ENCODE measurements at places on chromosomes 11 and 22.

DNA sequence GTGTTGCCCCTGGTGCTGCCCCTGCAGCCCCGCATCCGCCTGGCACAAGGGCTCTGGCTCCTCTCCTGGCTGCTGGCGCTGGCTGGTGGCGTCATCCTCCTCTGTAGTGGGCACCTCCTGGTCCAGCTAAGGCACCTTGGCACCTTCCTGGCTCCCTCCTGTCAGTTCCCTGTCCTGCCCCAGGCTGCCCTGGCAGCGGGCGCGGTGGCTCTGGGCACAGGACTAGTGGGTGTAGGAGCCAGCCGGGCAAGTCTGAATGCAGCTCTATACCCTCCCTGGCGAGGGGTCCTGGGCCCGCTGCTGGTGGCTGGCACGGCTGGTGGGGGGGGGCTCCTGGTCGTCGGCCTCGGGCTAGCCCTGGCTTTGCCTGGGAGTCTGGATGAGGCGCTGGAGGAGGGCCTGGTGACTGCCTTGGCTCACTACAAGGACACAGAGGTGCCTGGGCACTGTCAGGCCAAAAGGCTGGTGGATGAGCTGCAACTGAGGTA, 278 bp downstream of the ROM1 start:
- no peak for DNase-seq

GRCh38 chr11:110878513-110878912, 166.3 kb upstream of the ARHGAP20 start:
- no peak for DNase-seq

- no peak for DNase-seq
Measured at GRCh38 chr11:100674212-100674611, 12.9 kb upstream of the ARHGAP42 start.

DNA sequence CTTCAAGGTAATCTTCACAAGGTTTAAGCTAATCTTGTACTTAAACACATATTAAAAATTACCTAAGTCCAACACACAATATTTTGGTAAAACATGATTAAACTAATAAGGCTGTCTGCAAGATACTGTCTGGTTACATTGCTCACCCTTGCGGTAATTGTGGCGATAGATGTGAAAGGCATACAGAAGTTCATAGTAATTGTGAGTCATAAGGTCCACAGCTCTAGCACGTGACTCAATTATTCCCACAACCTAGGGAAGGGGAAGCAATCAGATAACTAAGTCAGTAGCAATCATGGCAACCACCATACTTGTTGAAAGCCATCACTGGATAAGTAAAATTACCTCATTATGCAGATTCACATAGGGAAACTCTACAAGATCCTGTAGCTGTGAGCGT, 30.5 kb upstream of the FNBP4 start:
- no peak for DNase-seq

- DNase-seq = no peak
Measured at GRCh38 chr11:63762654-63763495, 5.7 kb downstream of the ZFTA start.

GRCh38 chr22:23520863-23521440, 59.1 kb downstream of the IGLL1 start:
- DNase-seq = no peak

DNA sequence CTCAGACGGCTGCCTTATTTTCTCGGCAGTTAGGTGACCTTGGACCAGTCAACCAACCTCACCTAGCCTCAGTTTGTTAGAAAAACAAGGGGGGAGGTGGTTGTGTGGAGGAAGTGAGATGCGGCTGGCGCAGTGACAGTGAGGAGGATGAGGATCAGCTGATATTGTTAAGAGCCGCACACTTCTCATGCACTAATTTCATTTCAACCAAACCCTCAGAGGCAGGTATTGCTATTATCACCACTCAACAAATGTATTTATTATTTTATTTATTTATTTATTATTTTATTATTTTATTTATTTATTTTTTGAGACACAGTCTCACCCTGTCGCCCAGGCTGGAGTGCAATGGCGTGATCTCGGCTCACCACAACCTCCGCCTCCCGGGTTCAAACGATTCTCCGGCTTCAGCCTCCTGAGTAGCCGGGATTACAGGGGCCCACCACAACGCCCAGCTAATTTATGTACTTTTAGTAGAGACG, 2.1 kb downstream of the LGALS1 start:
- no peak for DNase-seq

DNA sequence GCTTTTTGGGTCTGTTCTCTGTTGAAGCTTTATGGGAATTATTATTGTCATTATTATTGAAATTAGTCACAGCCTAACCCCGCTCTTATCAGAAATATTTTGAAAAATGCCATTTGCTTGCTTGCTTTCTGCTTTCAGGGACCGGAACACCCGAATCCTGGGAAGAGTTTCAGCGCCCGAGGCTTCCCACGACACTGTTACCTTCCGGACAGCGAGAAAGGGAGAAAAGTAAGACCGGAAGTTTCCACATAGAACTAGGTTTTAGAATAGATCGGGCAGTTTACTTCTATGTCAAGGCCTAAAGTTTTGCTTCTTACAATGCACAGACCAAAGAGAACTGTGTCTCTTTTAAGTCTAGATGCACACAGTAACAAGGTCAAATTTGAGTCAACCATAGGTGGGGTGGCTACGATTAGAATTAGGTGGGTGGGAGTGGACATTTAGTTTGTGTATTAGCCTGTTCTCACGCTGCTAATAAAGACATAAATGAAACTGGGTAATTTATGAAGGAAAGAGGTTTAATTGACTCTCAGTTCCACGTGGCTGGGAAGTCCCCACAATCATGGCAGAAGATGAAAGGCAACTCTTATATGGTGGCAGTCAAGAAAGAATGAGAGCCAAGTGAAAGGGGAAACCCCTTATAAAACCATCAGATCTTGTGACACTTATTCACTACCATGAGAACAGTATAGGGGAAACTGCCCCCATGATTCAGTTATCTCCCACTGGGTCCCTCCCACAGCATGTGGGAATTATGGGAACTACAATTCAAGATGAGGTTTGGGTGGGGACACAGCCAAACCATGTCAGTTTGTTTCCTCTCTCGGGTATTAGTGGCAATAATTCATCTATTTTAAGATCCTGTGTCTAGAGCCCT, 12.9 kb downstream of the MPEG1 start:
- DNase-seq = peak; percentile 60

DNA sequence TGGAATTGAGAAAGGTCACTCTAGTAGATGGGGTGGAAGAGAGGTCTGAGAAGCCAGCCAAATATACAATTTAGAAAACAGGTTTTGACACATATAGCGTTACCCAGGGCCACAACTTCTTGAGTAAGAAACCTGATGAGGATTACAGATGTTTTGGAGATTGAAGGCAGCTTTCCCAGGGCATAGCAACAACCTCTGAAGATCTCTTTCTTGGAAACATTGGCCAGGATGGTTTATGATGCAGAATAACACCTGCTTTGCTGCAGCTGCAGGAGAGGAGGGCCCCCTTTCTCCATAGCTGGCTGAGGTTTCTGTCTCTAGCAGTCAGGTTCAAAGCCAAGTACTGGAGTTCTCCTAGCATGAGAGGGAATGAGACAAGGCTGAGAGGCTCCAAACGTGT, 75.1 kb upstream of the NUP50 start:
- DNase-seq = no peak

- DNase-seq = no peak
Measured at GRCh38 chr11:93570759-93571413, 27.7 kb upstream of the SMCO4 start.

GRCh38 chr11:120959189-120959588, 64.7 kb upstream of the TBCEL start:
- no peak for DNase-seq

DNA sequence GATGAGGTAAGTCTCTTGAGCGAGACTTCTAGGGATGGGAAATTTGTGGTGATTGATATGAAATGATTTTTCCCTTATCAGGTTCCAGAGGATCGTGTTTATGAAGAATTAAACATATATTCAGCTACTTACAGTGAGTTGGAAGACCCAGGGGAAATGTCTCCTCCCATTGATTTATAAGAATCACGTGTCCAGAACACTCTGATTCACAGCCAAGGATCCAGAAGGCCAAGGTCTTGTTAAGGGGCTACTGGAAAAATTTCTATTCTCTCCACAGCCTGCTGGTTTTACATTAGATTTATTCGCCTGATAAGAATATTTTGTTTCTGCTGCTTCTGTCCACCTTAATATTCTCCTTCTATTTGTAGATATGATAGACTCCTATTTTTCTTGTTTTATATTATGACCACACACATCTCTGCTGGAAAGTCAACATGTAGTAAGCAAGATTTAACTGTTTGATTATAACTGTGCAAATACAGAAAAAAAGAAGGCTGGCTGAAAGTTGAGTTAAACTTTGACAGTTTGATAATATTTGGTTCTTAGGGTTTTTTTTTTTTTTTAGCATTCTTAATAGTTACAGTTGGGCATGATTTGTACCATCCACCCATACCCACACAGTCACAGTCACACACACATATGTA, 7.1 kb downstream of the MS4A2 start:
- no peak for DNase-seq
